ENCODE measurements at places on chromosomes 5 and 9.

DNA sequence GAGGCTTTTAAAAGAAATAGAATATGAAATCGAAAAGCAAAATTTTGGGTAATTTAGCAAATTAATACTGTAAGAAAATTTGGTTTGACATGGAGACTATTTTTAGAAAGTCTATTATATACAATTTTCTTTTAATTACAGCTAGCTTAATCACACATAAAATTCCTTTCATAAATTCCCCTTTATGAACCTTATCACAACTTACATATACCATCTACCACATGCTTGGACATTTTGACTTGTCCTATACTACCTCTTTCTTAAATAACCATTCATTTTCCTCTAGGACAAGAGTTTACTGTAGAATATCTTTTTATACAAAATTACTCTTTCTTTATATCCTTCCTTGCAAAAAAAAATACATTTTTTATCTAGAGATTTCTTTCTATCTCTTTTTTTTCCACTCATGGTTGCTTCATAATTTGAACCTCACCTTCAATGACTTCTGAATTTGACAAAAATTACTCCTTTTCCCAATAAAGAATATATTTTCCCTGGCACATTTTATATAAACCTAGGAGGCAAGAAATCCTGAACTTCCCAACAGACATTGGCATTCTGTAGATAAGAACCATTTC is 34.0 kb upstream of the SYK start:
- DNase-seq, result no peak

DNA sequence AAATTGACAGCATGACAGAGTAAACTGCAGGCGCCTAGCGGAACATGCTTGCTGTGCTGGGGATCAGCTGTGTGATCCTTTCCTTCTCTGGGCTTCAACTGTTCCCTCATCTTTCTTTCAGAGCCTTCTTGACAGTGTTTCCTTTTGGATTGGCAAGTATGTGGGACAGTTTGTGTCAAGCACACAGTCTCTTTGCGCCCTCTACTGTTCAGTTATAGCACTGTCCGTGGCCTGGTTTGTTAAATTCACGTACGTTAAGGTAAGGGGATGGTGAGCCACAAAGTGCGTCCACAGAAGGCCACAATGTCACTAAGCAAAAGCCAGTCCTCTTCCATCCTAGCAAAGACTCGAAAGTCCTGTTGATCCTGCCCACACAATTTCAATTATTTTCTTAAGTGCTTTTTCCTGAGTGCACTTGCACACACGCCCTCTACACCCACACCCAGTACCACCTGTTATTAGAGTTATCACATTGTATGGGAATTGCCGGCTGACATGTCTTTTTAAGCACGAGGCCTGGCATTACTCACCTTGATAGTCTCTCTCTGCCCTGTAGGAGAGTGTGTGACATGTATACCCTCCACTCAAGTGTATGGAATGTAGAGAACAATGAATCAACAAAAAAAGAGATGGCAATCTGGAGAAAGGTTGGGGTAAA is 22.5 kb upstream of the PTPN3 start:
- DNase-seq, result peak; percentile 70

GRCh38 chr5:157126-157715 is 34.1 kb upstream of the LRRC14B start:
- DNase-seq, result no peak

DNA sequence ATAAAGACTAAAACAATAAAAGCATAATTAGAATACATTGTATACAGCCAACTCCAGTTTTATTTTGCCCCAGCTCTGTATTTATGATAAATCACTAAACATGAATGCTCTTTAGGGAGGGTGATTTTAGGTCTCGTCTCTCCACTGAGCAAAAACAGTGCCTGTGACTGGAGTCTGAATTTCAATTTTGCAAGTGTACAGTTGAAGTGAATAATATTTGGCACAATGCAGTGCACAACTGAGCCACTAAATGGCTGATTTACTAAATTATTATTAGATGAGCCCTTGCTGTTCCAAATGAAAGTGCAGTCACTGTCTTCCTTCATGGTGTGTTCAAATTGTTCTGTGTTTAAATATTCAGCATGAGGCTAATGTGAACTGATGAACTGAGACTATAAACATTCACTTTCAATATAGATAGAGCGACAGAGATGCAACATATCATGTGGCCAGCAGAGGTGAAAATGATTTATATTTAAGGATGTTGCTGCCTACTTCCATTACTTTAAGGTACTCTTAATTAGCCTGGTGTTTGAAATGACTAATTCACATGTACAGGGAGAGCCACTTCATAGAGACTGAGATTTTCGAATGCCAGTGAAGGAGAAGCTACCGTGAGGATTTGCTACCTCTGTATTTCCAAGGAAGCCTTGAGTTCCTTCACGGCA is 375.1 kb downstream of the EBF1 start:
- DNase-seq, result no peak

DNA sequence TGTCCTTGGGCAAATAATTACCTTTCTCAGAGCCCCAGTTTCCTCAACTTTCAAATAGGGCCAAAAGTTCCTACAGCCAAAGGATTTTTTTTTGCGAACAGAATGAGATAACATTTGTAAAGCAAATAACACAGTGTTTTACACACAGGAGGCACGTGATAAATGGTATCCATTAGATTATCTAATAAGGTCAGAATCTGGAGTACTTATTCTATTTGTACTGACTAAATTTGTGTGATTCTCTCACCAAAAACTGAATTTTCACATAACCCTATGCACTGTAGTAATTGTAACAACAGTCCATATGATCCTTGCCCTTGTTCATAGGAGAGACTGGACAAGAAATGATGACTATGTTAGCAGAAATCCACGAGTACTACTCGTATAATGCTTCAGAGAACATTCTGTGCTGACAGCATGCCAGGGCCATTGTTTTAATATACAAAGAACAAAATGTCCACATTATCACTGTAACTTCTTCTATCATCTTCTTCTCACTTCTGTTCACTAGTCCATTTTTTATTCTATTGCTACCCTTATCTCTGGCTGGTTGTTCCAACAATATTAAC is 13.9 kb upstream of the FEM1C start:
- DNase-seq, result no peak

DNA sequence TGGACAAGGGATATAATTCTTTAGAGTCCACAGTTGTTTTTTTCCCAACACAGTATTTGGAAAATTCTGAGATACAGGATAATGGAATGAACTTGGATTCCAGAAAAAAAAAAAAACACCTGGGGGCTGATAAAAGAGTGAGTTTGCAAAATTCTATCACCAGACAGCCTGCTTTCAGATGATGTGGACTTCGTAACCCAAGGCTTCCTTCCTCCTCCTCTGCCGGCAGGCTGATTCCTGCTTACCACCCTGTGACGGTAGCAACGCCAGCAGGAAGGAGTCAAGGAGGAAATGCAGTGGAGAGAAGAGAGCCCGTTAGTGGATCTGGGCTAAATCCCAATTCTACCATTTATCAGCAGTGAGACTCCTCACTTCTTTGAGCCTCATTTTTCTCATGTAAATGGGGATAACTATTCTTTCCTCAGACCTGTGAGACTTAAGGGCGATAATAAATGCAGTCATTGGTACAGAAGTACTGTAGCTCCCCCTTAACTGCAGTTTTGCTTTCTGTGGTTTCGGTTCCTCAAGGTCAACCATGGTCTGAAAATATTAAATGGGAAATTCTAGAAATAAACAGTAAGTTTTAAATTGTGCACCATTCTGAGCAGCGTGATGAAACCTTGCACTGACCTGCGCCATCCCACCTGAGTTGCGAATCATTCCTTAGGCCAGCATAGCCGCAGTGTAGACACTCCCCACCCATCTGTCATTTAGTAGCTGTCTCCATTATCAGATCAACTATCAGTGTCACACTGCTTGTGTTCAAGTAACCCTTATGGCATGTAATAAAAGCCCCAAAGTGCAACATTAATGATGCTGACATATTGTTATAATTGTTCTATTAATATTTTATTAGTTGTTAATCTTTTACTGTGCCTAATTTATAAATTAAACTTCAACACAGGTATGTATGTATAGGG is 71.4 kb downstream of the DCP2 start:
- DNase-seq, result peak; percentile 46

- no peak for DNase-seq
Measured at GRCh38 chr5:39231705-39232525, 12.6 kb upstream of the FYB1 start.

DNA sequence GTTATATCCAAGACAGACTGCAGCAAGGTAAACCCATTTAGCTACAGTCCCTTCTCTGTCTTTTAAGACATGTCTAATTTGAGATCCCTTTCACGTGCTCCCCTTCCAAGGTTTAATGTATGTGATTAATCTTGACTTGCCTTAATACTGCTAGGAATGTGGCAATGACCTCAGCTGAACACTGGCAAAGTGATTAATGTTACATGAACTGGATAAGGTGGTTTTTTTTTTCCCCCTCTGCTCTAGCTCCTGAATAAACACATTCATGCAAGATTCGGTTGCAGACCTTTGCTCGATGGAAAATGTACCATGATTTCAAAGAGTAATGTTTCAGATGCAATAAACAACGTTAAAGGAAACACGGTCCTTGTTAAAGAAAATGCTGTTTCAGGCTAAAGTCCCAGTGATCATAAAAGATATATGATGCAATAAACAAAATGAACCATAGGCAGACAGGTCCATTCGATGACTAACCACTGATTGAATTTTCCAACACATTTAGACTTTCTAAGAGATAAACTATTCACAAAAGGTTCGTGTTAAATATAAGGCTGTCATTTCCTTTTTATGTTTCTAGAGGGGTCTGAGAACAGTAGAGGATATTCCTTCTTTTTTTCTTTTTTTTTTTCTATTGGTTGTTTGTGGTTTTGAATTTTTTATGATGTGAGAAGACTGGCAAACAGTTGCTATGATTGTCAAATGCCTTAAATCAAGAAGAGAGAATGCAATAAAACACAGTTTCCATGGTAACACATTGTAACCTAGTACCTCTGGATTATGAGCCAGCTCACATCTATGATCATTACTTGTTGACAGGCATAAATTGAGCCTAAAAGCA is 44.7 kb upstream of the ZNF608 start:
- peak; percentile 66 for DNase-seq

Data from LoVo (cell line).